ENCODE measurements at places on chromosomes 2 and 18. TPM values are rescaled to one million over a fixed set of nuclear protein-coding genes. Genes with fewer than 3 reads are reported as not detected.

- H3K27ac ChIP-seq, result no peak overlapping the region
- no peaks in the 10 kb centered on the region for H3K4me1 ChIP-seq
- H3K36me3 ChIP-seq, result no peaks in the 10 kb centered on the region
- no peak for DNase-seq
Measured at GRCh38 chr2:156864753-156865152, 392.8 kb upstream of the GALNT5 start.

DNA sequence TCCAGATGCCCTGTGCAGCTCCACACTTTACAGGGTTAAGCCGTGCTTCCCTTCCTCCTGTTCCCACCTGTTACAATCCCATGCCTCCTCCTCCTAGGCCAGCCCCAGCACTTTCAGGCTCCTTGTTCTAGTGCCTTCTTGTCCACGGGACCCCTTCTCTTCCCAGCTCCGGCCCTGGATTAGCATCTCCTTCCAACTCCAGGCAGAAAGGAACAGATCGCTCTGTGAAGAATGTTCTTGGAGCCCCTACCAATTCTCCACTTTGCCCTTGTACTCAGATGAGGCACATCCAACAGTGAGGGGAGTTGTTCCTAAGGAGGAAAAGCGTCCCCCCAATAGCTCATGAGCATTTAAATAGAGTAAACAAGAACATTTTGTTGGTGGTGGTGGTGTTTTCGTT lies 72.7 kb downstream of the CABLES1 start:
- no peaks in the 10 kb centered on the region for H3K27me3 ChIP-seq
- H3K4me3 ChIP-seq, result no peak overlapping the region
- H3K27ac ChIP-seq, result no peak overlapping the region
- no peak for DNase-seq
- H3K4me1 ChIP-seq, result peaks cover 13% of the 10 kb centered on the region

The ANKRD62 gene
- total RNA-seq, result 0.40 TPM

The AGXT gene
- total RNA-seq, result 0.30 TPM

- H3K36me3 ChIP-seq, result no peaks in the 10 kb centered on the region
- H3K4me1 ChIP-seq, result no peaks in the 10 kb centered on the region
- H3K27ac ChIP-seq, result no peak overlapping the region
- H3K27me3 ChIP-seq, result no peaks in the 10 kb centered on the region
Measured at GRCh38 chr18:47438001-47438400, 186.5 kb upstream of the SKOR2 start.

The SP140 gene
- 6.5 TPM for total RNA-seq

DNA sequence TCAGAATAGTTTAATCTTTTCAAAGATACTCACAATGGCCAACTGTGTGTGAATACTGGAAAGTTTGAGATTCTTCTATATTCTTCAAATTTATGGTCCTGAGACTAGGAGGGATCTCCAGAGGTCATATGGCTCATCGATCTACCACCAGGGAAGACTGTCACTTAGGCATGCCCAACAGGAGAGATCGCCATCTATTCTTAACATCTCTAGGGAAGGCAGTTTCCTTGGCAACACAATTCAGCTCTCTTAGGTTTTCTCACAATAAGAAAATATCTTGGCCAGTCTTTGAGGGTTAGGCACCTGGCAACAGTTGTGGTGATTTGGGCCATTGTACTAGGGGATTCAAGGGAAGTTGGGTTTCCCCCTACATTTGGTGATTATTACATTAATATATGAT lies 107.2 kb downstream of the GALNT3 start:
- H3K36me3 ChIP-seq, result no peaks in the 10 kb centered on the region
- DNase-seq, result no peak
- no peaks in the 10 kb centered on the region for H3K27me3 ChIP-seq

DNA sequence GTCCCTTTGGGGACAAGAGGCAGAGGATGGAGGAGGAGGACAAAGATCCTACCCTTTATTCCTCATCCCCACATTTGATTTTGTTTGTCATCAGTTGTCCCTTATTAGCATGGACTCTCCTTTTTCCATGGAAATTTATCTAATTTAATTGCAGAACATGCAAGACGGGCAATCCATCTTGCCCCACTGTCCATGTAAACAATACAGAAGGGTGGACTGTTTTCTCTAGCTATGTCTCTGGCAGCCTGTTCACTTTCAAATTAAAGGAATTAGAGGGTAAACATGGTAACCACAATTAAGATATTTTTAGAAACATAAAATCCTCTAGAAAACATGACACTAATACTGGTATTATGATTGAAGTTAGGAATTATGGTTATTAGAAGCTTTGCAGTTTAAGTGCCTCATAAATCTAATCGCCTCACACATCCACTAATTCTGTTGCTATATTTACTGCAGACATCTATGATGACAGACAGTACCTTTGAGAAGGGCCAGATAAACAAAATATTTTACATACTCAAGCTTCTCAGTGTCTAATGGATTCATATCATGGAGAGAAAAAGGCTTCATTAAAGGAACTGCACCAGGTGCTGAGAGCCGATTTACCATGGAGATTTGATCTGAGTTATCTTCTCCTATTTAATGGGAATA lies 215.5 kb downstream of the LNPK start:
- no peak overlapping the region for H3K4me3 ChIP-seq
- H3K36me3 ChIP-seq, result no peaks in the 10 kb centered on the region
- DNase-seq, result no peak
- no peak overlapping the region for H3K27ac ChIP-seq
- H3K4me1 ChIP-seq, result no peaks in the 10 kb centered on the region
- no peaks in the 10 kb centered on the region for H3K27me3 ChIP-seq

DNA sequence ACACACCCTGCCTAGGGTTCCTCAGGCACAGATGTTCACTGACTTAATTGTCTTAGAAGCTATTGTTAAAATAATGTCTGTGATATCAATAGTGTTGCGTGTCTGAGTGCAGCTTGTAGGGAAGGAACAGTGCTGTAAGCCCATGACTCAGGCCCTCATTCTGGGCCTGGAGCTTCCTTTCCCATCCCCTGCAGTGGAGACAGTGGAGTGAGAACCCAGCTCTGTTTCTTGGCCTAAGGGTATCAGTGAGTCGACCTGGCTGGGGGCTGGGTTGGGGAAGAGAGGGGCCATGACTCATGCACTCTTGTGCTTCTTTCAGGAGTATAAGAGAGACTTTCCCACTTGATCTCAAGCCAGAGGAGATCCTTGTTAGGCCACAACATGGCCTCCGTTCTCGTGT lies 106.8 kb downstream of the HRH4 start:
- no peak for DNase-seq
- H3K36me3 ChIP-seq, result no peaks in the 10 kb centered on the region
- H3K4me1 ChIP-seq, result no peaks in the 10 kb centered on the region
- no peak overlapping the region for H3K4me3 ChIP-seq
- H3K27ac ChIP-seq, result no peak overlapping the region
- H3K27me3 ChIP-seq, result no peaks in the 10 kb centered on the region

DNA sequence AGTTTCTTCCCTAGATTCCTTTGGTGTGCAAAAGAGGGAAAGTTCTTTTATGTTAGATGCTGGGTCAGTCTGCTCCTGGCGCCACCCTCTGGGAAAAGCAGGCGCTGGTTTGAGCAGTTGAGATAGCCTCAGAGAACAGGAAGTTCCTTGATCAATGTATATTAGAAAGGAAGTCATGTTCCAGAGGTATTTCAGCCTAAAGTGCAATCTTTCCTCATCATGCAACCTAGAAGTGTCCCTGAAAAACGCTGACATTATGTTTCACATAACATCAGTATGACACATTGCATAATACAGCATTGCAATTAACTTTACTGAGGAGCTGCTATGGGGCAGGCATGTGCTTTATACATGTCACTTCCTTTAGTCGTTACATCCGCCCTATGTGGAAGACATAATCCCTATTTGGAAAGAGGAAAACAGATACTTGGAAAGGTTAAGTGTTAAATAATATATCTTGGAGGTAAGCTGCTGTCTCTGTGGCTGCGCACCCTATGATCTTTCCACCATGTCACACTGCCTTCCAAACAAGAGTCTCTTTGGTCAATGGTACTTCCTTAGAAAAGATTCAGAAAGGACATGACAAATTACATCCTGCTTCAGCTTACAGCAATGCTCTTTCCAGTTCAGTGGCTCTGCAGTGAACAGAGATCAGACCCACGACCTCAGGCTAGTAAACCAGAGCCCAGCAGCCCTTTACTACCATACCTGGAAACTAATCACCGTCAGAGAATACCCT lies 369.7 kb downstream of the RAD51AP2 start:
- DNase-seq, result no peak
- no peaks in the 10 kb centered on the region for H3K27me3 ChIP-seq
- H3K36me3 ChIP-seq, result no peaks in the 10 kb centered on the region
- no peak overlapping the region for H3K27ac ChIP-seq
- H3K4me1 ChIP-seq, result no peaks in the 10 kb centered on the region

DNA sequence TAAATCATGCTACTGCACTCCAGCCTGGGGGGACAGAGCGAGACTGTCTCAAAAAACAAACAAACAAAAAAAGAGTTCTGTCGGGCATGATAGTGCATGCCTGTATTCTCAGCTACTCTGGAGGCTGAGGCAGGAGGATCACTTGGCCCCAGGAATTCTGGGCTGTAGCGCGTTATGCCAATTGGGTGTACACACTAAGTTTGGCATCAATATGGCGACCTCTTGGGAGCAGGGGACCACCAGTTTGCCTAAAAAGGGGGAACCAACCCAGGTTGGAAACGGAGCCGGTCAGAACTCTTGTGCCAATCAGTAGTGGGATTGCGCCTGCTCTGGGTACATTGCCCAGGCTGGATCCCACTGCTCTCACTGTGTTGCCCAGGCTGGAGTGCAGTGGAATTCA lies 49.7 kb downstream of the SDC1 start:
- H3K4me1 ChIP-seq, result peaks cover 48% of the 10 kb centered on the region
- DNase-seq, result no peak
- H3K27ac ChIP-seq, result no peak overlapping the region
- H3K27me3 ChIP-seq, result no peaks in the 10 kb centered on the region
- no peak overlapping the region for H3K4me3 ChIP-seq
- H3K36me3 ChIP-seq, result no peaks in the 10 kb centered on the region

DNA sequence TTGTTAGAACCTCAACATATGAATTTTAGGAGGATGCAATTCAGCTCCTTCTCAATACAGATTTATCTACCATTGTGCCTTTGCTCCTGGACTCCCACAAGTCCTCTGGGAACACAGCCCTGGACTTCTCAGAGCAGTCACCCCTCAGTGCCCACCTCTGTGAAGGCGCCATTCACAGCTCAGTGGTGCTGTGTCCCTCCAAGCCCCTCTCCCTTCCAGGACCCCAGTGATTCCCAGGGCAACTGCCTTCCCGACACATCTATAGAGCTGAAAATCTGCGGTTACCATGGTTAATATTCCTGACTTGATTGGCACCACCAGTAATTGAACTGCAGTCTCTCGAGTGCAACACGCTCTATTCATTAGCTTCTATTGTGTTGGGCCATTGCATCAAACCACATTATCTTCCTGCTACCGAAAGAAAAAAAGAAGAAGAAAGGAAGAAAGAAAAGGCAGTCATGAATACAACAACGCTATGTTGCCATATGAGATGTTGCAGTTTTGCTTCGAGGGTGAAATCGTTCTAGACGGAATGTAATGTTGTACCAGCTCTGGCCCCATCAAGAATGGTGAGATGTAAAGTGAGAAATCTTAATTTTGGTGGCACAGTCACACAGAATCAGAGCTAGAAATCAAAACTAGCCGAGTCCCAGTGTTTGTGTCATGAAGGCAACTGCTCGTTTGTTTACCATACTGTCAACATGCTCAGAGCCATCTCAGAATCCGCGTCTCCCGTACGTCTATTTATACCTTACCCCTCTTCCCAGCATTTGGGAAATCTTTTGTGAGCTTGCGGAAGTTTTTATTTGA lies 524.0 kb upstream of the ID2 start:
- H3K4me1 ChIP-seq, result no peaks in the 10 kb centered on the region
- no peaks in the 10 kb centered on the region for H3K36me3 ChIP-seq
- H3K27ac ChIP-seq, result no peak overlapping the region
- H3K27me3 ChIP-seq, result no peaks in the 10 kb centered on the region
- H3K4me3 ChIP-seq, result no peak overlapping the region
